Vagina (tissue), 2 donors: ENCODE measurements at places on chromosomes 6 and 20. TPM values are rescaled to one million over a fixed set of nuclear protein-coding genes. Genes with fewer than 3 reads are reported as not detected.

- H3K27me3 ChIP-seq: no peaks in the 10 kb centered on the region
- H3K36me3 ChIP-seq: no peaks in the 10 kb centered on the region
- no peak overlapping the region for H3K27ac ChIP-seq
- no peaks in the 10 kb centered on the region for H3K4me1 ChIP-seq
- DNase-seq: no peak
Measured at GRCh38 chr20:32493356-32493755, 91.8 kb downstream of the NOL4L start.

CNR1 gene
- 6.1 TPM for total RNA-seq

DNA sequence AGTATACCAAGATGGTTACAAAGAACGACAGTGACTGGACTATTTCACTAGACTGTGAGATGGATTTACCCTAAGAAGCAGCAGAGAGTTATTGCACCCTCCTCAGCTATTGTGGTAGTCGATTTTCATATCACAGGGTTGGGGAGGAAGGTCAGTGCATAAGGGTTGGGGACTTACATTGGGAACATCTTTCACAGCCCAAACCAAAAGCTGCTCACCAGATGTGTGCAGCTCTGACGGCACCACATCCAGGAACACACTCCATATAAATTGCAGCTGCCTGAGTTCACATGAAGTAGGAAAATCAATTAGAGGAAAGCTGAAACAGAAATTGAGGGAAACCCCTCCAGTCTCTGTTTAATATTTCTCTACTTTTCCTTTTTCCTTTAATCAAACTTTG is 470.5 kb upstream of the NRSN1 start:
- no peaks in the 10 kb centered on the region for H3K4me1 ChIP-seq
- DNase-seq: no peak
- H3K36me3 ChIP-seq: no peaks in the 10 kb centered on the region
- no peaks in the 10 kb centered on the region for H3K27me3 ChIP-seq
- no peak overlapping the region for H3K27ac ChIP-seq

GRCh38 chr20:22003680-22004079 is 298.2 kb downstream of the PAX1 start:
- H3K27ac ChIP-seq: no peak overlapping the region
- no peaks in the 10 kb centered on the region for H3K27me3 ChIP-seq
- H3K36me3 ChIP-seq: no peaks in the 10 kb centered on the region
- H3K4me3 ChIP-seq: no peak overlapping the region
- H3K4me1 ChIP-seq: no peaks in the 10 kb centered on the region
- DNase-seq: no peak

PRRT1 gene
- 8.8 TPM for total RNA-seq

ISM1 gene
- 14.5 TPM for total RNA-seq

RIPPLY2 gene
- not detected for total RNA-seq
